Renal cortical epithelial cell (primary cell): ENCODE measurements at places on chromosomes 12 and 14.

- DNase-seq, result no peak
These were observed 266.9 kb downstream of the PPFIA2 start for GRCh38 chr12:81492131-81492720.

- DNase-seq, result no peak
These were observed 43.7 kb upstream of the ATP2B1 start for GRCh38 chr12:89752341-89752740.

DNA sequence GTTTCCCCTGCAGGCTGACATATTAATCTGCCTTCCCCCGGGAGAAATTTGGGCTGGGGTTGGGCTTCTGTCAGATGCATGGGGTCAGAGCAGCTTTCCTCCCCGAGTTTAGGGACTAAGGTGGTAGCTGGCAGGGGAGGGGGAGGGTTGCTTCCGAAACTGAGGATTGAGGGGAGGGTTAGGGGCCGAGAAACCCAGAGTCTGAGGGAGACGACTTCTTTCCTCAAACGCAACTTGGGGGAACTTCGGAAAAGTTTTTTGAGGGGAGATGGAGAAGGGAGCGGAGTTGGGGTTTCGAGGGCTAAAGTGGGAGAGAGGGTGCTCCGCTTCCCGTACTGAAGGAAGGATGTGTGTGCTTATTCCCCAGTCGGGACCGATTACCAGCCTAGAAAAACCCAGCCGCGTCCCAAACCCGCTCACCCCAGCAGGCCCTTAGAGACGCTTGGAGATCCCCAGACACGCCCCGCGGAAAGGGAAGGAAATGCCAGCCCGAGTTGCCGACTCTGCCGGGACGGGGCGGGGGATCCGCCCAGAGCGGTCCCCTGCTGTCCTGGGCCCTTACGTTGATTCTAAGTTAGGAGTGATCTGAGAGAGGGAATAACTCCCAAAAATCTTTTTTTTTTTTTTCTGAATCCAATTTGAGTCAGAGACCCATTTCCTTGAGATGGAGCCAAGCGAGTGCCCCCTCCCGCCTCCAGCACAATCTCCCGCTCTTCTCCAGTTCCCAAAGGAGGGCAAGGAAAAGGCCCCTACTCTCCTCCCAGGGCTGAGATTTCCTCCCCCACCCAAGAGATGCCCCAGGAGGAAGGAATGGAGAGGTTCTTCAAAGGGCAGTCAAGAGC lies 61.9 kb downstream of the SMUG1 start:
- DNase-seq, result no peak

DNA sequence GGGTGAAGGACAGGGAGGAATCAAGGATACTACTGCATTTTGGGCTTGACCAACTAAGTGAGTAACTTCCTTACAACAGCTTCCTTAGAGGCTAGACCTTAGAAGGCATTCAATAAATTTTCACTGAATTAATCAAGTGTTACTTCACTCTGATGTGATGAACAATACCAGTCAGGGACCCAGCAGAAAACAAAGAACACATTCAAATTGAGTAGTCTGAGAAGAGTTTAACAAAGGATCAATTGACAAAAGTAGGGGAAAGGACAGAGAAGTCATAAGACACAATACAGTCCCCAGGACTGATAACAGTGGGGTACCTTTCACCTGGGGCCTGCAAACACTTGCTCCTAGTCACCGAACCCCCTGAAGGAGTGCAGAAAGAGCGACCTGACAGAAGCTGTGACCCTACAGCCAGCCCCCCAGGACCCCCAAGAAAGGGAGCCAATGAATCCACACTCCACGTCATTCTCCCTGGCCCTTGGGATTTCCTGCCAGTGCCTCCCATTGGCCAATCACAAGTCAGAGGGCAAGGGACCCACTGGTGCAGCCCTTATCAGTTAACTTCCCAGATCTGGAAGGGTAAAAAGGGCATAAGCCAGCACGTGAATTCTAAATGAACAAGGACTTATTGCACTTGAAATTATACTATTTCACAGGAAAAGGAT lies 6.9 kb downstream of the ANAPC5 start:
- DNase-seq, result no peak

DNA sequence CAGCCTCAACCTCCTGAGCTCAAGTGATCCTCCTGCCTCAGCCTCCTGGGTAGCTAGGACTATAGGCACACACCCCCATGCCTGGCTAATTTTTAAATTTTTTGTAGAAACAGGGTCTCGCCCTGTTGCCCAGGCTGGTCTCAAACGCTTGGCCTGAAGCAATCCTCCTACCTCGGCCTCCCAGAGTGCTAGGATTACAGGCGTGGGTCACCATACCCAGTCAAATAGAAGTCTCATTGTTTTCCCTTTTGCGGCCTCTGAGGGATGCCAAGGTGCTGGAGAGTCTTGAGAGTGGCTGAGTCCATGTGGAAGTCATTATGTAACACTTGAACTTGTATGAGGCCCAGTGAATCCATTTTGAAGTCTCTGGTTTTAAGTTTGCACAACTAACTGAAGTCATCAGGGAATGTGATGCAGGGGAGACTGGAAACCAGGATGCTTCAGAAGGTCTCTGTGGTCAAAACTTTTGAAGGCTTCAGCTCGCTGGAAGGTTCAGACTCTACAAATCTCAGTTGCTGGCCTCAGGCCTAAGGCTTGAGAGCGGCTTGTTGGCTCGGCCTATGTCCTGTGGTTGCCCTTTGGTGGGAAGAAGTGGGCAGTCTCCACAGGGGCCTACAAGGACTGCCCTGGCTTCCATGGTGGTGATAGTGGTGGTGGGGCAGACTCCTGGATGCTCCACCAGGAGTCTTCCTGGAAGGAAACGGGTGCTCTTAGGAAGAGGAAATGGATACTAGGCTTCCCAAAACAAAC lies 29.2 kb downstream of the GALNT16 start:
- no peak for DNase-seq

GRCh38 chr12:88552610-88553079 lies 27.6 kb downstream of the KITLG start:
- DNase-seq, result peak; percentile 80

DNA sequence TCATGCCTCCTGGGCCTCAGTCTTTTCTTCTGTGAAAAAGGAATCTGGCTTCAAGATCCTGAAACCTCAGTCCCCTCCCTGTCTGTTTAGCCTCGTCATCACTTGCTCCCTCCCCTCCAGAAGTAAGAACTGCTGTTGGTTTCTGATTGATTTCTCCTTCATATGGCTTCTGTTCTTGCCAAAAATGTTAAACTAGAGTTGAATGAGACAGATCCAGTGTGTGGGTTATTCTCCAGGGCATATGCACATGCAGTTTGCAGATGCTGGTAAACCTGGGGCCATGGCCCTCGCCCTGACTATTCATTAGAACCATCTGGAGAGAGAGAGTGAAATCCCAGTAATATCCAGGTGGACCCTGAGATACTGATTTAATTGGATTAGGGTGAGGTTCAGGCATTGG lies 175.1 kb downstream of the TMEM132C start:
- DNase-seq, result no peak

DNA sequence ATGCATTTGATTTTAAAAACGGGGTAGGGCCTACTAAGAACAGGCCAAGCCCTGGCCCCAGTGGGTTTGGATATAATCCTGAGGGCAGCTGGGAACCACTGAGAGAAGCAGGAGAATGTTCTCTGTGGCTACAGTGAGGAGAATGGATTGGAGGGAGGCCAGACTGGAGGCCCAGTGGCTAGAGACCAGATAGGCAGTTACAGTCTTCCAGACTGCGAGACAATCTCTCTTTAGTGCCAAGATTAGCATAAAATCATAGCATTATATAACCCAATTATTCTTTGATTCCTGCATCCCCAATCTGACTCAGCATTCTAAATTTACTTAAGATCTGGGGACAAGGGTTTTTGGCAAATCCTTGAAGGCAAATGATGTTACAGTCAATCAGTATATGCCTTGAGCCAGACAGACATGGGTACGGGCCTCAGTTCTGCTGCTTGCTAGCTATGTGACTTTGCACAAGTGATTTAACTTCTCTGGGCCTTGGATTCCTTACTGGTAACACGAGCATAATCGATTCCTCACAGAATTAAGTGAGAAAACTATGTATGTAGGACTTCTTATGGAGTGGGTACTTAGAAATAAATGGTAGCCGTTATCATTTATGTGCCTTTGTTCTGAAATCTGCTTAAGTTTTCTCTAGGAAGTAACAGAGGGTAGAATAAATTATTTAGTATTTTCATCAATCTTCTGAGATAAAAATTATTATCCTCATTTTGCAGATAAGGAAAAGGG lies 18.3 kb downstream of the NINJ2 start:
- DNase-seq, result no peak

DNA sequence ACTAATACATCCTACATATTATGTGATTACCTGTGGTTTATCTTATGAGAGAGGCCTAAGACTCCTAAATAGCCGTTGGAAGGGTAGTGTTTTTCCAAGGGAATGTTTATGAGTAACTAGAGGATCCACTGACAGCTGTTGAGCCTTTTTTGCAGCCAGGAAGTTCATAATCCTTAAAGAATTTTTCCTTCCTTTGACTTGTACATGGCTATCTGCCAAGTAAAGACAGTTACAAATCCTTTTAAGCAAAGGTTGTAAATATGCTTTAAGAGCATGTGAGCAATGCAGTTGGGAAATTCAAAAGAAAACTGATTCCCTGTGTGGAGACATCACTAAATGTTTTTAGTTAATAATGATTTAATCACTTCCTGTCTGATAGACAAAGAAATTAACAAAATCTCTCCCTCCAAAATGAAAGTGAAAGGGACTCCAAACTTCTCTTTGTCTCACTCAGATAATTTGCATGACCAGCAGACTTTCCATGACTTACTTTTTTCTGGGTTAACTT lies 333.8 kb downstream of the PDZRN4 start:
- DNase-seq, result peak; percentile 94

GRCh38 chr14:58637040-58637390 lies 747 bp upstream of the DACT1 start:
- DNase-seq, result no peak

- DNase-seq, result no peak
These were observed 4.1 kb downstream of the NINJ2 start for GRCh38 chr12:659090-659683.

DNA sequence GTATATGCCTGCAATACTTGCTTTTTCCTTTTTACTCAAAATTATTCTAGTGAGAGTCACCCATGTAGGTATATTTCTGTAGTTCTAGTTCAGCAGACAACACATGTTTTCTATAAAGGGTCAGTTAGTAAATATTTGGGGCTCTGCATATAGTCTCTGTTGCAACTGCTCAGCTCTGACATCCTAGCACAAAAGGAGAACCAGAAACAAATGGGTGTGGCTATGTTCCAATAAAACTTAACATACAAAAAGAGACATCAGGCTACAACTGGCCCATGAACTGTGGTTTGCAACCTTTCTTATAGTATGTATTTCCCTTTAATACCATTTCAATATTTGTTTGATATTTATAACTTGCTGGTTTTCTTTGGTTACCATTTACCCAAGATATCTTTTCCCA lies 11.9 kb downstream of the NT5DC3 start:
- DNase-seq, result no peak

DNA sequence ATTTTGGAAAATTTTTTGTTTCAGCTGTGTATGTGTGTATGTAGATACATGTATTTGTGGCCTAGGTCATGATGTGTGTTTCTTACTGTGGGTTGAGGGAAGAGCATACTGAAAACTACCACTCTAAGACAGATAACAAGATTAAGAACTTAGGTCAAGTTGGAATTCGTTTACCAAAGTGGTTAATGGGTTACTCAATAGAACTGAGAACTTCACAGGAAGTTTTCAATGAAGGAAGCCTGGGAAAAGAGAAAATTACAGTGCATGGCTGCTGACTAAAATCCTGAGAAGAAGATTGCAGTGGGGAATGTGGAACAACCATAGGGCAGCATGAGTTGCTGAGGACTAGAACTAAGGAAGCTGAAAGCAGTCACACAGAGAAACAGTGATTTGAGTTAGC lies 21.4 kb upstream of the FOXG1 start:
- DNase-seq, result peak; percentile 54

DNA sequence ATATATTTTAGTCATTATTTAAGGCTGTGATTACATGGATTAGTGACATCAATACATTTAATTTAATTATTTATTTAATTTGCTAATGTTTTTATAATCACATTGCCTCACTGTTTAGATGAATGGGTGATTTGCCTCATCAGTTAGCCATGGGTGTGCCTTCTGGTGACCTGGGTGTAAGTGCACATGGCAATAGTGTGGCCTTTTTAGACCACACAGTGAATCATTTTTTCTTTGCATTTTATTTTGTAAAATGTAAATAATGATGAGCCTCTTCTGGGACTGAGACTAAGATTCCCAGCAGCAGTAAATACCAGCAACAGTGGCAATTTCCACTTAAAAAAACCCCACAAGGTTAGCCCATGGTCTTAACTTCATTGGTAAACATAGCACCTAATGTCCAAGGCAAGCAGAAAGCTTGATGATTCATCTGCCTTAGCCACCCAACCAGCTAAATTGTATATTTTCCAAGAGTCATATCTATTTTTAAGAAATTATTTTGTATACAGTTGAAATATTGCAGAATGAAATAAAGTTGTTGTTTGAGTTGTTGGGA lies 235.9 kb upstream of the NOVA1 start:
- peak; percentile 55 for DNase-seq

DNA sequence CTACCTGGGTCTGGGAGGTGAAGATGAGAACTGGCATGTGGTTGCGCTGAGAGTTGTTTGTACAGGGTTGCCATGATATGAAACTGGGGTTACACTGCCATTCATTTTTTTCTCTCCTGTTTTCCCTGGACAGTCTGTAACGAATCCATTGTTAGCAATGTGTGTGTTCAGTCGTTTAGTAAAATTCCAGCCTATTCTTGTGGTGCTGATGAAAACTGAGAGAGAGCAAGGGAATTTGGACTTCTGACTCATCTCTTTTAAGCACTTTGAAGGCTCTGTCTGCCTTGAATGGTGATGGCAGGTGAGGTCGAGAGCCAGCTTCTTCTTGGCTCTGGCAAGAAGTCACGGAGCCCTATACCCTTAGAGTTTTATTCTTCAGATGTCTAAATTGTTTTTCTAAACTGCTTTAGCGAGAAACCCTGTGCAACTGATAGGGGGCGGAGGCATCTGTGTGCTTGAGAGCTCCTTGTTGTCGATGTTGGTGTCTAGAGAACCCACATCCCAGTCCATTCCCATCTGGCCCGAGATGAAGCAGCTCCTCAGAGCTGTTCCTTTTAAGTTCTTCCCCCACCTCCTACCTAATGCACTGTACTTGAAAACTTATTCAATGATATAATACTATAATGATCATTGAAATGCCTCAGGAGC lies 204.4 kb downstream of the TMX1 start:
- peak; percentile 61 for DNase-seq

DNA sequence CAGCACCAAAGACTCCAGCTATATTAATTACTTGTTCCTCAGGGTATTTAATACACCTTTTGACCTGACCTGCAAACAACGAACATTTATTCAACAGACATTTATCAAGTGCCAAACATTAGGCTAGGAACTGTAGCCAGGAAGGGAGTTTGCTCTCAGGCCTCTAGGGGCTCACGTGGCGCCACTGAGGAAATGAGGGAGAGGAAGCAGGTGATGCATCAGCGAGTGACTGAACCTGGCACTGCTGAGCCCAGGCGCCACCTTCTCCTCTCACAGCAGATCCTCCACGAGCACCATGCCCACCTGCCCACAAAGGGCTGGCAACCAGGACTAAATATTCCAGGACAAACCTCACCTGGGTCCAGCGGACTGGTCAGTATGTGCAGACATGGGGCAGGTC lies 50.2 kb downstream of the SETD3 start:
- peak; percentile 36 for DNase-seq

GRCh38 chr12:41310367-41310766 lies 122.2 kb downstream of the PDZRN4 start:
- no peak for DNase-seq
